ENCODE measurements at places on chromosomes 11 and 22.

GRCh38 chr11:120139316-120140069, 1.6 kb upstream of the TRIM29 start:
- no peak for DNase-seq

DNA sequence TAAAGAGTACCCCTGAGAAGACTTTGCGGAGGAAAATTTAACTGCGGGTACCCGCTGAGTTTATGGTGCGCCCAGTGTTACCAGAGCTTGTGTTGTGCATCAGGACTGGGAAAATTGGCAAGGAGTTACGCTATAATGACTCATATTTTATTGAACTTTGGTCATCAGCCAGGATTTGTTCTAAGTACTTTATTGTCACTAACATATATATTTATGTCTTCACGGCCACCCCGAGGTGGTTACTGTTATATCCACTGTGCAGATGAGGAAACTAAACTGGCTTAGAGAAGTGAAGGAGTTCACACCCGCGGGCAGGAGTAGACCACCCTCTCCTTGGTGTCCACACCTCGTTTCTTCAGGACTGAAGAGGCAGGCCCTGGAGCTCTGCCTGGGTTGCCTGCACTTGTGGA, 667 bp downstream of the ACCS start:
- no peak for DNase-seq

GRCh38 chr22:49027368-49027670, 800.4 kb downstream of the BRD1 start:
- DNase-seq = no peak

DNA sequence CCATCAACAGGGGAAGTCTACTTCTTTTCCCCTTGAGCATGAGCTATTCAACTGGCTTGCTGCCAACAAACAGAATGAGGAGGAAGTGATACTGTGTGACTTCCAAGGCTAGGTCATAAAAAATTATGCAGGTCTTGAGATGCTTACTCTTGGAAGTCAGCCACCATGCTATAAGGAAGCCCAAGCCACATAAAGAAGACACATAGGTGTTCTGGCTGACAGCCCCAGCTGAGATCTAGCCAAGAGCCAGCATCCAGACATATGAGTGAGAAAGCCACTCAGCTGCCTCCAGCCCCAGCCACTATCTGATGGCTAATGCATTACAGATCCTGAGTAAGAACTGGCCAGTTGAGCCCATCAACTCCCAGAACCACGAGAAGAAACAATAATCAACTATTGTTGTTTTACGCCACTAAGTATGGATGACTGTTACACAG, 31.0 kb upstream of the PPP2R1B start:
- DNase-seq = no peak

DNA sequence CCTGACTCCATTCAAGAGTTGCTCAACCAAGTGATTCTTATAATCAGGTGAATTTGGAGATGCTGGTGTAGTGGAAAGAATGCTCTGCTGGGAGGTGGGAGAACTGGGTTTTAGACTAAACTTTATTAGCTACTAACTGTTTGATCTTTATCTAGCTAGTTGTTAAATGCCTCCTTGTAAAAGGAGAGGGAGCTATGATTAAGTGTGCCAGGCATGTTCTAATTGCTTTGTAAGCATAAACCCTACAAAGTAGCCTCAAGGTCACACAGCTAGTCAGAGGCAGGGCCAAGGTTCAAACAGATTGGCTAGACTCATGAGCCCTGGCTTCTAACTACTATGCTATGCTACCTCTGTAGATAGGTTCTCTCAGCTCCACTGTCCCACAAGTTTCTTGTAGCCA, 105.5 kb downstream of the NXPE2 start:
- no peak for DNase-seq

- DNase-seq = no peak
Observed at GRCh38 chr11:3879967-3880542, 24.6 kb downstream of the STIM1 start.

DNA sequence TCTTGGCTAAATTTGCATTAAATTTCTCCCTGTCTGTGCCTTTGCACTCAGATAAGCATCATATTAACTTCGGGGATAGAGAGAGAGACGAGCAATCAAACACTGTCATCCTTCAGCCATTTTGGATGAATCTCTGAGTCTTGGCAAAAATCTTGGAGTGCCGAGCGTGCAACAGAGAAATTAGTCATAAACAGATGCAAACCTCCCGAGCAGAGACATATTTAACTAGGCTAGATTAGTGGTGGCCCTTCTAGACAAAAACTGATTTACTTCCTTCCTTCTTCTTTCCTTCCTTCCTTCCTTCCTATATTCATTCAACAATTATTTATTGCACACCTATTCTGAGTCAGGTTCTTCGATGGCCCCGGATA, 114.4 kb upstream of the BLID start:
- DNase-seq = no peak

- no peak for DNase-seq
Observed at GRCh38 chr11:47254386-47254785, 3.4 kb upstream of the NR1H3 start.

- DNase-seq = no peak
Observed at GRCh38 chr11:65639623-65640482, 2.0 kb downstream of the SIPA1 start.

DNA sequence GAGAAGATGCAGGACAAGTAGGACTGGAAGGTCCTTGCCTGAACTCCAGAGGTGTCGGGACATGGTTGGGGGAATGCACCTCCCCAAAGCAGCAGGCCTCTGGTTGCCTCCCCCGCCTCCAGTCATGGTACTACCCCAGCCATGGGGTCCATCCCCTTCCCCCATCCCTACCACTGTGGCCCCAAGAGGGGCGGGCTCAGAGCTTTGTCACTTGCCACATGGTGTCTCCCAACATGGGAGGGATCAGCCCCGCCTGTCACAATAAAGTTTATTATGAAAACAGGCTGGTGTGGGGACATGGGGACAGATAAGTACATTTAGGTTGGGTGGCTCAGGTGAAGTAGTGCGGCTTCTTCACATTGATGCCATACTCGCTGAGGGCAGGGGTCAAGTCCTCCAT, 1.4 kb downstream of the TAF10 start:
- no peak for DNase-seq

DNA sequence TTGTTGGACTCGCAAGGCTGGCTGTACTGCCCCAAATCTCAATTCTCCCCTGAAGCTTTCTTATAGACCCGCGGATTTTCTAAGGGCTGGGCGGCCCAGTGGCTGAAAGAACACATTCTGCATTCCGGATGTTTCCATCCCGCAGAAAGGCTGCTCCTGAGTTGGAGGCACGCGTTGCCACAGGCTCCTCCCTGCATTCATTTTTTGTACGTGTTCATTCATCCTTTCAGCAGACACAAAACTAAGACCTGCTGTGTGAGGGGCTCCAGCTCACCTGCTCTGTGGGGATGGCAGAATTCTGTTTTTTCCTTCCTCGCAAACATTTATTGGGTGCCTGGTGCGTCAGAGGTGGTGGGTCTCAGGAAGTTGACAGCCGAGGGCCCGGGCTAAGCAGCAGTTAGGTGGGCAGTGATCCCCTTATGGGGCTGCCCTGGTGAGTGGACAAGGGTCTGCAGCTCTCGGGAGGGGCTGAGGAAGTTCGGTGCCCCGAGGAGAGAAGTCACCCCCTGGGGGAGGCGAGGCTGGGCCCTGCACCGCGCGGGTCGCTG, 23.7 kb downstream of the SHANK3 start:
- DNase-seq = no peak

DNA sequence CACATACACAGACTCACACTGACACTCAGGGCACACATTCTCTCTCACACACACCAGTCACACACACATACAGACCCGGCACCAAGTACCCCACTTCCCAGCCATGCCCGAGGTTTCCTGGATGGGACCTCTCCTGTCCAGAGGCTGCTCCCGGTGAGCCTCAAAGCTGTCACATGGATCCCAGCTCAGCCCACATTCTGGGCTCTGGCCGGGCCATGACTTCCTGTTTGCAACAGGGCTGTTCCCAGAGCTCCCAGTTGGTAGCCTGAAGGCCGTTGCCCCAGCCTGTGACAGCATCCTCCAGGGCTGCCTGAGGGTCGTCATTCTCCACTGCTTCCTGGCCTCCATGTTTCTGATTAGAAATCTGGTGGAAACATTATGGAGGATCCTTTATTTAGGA, 14.6 kb upstream of the CYP2D6 start:
- DNase-seq = no peak

- DNase-seq = no peak
Observed at GRCh38 chr11:21711341-21711740, 481.5 kb upstream of the ANO5 start.

DNA sequence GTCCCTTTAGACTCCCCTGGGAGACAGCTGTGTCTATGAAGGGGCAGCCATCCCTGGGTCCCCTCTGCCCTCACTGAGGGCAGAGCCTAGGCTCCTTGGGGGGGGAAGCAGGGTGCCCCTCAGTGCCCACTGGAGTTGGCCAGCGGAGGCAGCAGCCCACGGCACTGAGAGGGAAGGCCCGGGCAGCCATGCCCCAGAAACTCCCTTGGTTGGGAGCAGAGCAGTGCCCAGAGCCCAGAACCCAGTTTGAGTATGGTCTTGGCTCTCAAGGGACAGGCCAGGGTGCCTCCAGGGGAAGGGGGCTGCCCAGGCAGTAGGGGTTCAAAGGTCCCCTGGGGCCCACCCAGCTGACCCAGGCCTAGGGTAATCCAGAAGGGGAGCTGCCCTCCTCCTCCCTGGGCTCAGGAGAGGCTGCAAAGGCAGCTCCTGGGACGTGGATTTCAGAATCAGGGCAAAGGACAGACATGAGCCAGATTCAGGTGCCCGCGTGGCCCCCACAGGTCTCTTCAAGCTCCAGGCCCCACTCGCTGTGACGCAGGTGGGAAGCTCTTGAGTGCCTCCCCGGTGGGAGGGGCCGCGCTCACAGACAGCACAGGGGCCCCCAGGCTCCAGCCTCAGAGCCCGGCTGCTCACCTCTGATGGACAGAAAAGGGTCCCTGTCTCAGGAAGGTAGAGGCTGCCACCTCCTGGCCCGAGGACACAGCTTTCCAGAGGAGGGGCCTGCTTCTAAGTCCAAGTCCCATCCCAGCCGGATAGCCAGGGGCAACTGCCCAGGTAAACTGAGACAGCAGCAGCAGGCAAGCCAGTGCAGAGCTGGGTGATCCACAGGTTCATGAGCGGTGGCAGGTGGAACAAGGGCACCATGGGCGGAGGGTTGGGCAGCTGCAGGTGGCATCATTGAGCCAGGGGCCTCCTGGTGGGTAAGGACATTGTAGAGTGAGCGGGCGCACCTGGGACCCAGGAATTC, 2.6 kb downstream of the C11orf21 start:
- no peak for DNase-seq

DNA sequence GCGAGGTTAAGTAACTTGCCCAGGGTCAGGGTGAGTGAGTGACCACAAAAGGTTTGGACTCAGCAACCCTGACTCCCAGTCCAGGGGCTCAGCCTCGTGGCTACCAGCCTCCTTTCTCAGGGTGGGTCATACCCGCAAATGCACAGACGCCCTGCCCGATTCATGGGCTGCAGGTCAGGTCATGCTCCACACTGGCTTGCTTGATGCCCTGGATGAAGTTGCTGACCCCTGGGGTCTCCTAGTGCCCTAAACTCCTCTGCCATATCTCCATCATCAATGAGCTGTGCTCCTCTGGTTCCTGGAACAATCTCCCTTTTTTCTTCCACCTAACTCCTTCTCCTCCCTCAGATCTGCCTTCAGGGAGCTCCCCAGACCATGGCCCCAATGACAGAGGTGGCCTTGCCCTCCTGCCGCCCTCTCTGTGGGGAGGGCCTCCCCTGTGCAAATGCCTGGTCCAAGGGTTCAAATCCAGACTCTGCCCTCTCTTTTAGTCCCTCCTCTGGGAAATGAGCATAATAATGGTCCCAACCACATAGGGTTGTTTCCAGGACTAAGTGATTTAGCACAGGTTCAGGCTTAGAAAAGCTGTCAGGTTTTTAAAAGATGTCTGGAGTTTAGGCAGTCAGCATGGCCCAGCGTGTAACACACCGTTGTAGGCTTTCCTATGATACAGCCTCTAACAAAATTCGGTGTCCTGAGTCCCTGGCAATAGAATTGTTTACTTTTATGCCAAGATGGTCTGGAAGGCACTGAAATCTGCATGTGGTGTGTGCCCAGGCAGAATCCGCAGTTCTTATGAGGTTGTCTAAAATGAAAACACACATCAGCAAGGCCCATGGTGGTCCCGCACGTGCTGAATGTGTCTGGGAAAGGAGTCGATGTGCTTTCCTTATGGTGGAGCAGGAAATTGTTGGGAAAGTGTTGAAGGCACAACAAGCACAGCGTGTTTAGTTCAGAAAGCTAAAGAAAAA, 63.6 kb downstream of the CD82 start:
- no peak for DNase-seq

DNA sequence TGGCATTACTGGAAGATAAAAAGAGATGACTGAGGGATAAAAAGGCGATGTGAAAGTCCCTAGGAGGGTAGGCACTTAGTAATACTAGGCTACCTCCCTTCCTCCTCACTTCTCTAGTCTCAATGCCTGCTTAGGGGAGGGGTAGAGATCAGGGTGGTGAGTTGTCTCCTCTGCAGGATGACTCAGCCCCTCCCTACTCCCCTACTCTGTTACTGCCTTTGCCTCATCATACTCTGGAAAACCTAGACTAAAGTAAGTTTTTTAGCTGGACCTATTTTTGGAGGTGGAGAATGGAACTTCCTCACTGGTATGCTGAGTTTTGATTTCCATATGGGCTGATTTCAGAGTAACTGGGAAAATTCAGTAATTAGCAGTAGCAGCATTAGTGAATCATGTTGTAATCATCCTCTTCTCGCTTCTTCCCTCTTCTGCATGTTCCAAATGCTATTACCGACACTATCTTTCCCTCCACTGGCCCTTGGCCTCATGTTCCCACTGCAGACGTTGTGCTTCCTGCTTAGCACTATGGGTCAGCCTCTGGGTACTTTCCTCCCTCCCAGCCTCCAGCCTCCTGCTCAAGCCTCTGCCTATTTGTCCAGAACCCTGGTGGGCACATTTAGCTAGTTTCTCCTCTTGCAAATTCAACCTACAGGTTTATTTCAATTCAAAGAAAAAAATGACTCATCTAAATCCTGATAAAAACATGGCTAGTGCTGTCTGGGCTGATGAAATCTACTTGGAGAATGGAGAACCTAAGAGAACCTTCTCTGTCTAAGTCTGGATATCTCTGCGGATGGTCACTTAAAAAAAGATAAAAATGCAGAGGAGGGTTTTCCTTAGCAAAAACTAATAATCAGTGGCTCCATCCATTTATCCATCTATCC, 281.7 kb downstream of the ST3GAL4 start:
- no peak for DNase-seq

- DNase-seq = no peak
Observed at GRCh38 chr22:45602824-45603595, 68.6 kb upstream of the ATXN10 start.

GRCh38 chr11:68047437-68048290, 8.8 kb downstream of the TCIRG1 start:
- no peak for DNase-seq

- no peak for DNase-seq
Observed at GRCh38 chr11:67285541-67286498, 3.3 kb upstream of the ANKRD13D start.

All from stimulated activated CD4-positive, alpha-beta T cell treated with anti-CD3 and anti-CD28 coated beads, Interleukin-15, amount 100 ng/mL, for 48 hours (primary cell).